CD8-positive, alpha-beta memory T cell (primary cell): ENCODE measurements at places on chromosomes 1 and 21.

DNA sequence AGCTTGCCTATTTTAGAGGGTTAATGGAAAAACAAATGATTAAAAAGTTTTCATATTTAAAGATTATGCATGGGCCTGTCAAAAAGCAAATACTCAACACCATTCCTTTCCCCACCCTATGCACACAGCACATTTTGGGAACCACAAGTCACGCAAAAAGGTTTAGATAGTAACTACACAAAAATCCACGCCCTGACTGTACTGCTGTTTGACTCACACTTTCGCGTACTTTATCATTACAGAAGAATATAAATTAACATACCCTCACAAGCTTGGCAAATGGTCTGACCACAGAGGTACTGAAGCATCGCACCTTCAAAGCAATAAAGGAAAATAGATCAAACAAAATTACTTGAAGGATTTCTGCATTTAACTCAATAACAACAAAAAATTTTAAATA lies 1.4 kb downstream of the ATP5PO start:
- no peak for DNase-seq

GRCh38 chr1:25958465-25958864 lies 39.4 kb downstream of the PAFAH2 start:
- no peak for DNase-seq

- no peak for DNase-seq
Observed at GRCh38 chr1:195965475-195965874, 642.8 kb downstream of the KCNT2 start.

GRCh38 chr1:151585622-151586021 lies 26.2 kb upstream of the SNX27 start:
- no peak for DNase-seq

GRCh38 chr1:17011092-17011438 lies 663 bp downstream of the ATP13A2 start:
- no peak for DNase-seq

DNA sequence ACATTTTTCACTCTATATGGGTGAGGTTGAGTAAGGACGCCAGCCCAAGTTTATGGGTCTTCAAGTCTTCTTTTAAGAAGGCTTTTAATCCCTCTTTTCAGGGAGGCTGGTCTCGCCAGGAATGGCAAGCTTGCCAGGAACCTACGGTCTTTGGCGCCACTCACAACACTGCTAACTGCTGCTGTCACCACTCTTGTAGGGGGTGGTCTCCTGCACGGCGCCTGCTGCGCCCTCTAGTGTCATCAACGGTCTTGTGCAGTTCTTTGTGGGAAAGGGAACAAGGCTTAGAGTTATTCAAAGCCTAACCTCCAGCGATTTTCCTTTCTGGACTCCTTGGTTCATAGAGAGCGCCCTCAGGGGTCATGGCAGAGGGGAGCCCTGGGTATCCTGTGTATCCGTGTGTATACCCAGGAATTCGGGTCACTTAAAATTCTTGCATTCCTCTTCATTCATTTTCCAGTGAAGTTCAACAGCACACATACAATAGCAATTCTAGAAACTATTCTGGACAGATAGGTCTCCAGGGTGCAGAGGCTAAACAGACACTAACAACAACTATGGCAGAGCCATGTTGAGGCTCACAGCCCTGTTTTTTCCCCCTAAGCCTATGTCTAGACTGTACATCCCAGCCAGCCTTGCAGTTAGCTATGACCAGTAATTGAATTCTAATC lies 392.8 kb upstream of the CAMK1G start:
- no peak for DNase-seq

DNA sequence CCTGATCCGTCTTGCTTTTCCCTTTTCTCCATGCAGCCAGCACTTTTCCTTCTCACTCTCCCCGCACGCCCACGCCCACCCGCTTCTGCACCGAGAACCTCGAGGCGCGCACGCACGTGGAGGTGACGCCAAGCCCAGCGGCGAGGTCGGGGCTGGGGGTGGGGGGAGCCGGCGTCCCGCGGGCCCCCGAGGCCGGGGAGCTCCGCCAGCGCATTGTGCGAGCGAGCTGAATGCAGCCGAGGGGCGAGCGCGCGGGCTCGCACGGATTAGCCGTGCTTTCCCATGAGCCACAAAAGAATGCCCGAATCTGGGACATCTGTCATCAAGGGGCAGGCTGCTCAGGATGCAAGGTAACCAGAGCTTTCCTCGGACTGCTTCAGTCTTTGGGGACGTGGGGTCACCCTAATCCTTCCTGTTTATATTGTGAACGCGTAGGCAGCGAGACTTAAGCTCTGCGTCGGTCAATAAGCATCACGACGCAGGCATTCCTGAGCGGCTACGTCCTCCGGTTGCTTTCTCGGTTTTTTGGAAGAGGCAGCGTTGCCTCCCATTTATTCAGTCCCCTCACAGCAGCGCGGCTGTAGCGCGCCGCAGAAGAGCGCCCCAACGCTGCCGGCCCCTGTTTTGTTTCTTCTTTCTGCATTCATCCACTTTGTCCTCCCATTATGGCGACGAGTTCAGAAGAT lies 67.3 kb upstream of the AKT3 start:
- DNase-seq = no peak

GRCh38 chr1:214997685-214998084 lies 84.9 kb upstream of the KCNK2 start:
- DNase-seq = no peak

DNA sequence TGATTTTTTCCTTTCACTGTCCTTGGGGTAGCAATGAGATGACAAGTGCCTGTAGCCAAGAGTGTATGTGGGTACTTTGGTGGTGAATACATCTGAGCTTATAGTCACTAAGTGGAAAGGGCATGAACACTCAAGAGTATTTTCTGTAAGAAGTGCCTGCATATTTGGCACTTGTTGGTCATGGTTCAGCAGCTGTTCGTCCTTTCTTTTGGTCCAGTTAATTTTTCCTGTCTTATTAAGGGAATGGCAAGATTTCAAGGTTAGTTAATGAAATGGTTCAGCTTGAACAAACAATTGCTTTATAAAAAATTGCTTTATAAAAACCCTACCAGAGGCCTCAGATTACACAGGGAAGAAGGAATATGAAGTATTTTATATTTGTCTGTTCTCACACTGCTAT lies 48.6 kb upstream of the GPR52 start:
- no peak for DNase-seq

- no peak for DNase-seq
Observed at GRCh38 chr1:153100245-153100644, 5.9 kb upstream of the SPRR2E start.

GRCh38 chr1:168637350-168637991 lies 61.1 kb downstream of the XCL1 start:
- DNase-seq = no peak

- no peak for DNase-seq
Observed at GRCh38 chr1:201826830-201827229, 2.1 kb upstream of the IPO9 start.

DNA sequence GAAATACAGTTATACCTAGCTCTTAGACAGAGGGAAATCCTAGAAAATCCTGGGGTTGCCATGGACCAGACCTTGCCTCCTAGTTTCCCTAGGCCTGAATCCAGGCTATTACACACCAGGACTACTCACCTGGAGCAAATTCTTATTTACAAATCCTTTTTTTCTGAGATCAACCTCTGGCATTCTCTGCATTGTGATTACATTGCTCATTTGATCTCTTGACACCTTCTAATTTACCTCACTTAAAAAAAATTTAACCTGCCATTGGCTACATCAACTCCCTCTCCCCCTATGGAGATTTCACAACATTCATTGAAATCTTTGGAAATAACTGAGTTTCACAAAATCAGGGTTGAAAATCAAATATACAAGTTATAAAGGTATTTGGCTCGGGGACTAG lies 2.9 kb upstream of the C1orf105 start:
- DNase-seq = no peak

DNA sequence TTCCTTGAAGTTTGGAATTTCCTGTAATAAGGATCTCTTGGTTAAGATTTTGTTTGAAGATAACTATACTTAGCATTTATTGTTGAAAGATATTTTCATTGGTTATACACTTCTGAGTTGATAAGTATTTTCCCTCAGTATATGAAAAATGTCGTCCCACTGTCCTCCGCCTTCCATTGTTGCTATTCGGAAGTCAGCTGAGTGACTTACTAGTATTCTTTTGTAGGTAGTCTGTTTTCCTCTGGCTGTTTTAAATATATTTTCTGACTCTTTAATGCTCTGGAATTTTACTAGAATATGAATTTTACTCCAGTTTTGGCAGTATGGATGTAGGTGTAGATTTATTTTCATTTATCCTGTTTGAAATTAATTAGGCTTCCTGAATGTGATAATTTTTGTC lies 498.7 kb upstream of the NFIA start:
- no peak for DNase-seq

GRCh38 chr1:32757213-32757895 lies 54.8 kb upstream of the SYNC start:
- no peak for DNase-seq

- DNase-seq = no peak
Observed at GRCh38 chr1:165629848-165630628, 996 bp upstream of the MGST3 start.

GRCh38 chr1:109733236-109733870 lies 7.5 kb downstream of the GSTM3 start:
- no peak for DNase-seq

GRCh38 chr1:86085741-86086409 lies 70.7 kb downstream of the COL24A1 start:
- no peak for DNase-seq

DNA sequence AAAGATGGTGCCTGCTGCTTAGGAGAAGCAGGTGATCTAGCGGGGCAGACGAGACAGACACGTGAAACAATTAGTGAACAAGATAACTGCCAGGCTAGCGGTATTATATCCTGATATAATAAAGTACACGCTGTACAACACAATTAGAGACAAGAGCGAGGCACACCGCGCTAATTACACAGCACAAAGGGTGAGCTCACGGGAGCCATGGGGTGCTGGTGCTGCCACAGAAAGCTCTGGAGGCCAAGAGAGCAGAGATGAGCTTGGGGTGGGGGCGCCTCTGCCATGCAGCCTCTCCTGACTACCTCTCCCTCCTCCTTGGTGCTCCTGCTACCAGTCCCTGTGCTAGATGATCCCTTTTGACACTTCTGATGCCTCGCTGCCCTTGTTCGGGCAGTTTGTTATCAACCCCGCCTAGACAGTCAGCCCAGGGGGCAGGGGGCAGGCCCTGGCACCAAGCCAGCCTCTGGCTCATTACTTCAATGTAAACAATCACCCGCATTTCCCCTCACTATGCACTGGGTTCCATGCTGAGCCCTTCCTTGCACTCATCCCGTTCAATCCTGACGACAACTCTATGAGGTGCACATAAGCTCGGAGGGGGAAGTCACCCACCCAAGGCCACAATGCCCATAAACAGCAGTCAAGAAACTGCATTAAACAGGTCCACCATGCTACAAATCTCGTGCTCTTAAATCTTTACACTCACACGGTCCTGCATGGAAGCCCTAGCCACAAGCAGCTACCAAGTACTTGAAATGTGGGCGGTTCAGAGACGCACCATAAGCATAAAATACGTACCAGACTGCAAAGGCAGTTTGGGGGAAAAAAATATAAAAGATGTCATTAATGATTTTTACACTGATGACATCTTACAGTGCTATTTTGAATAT lies 103.0 kb downstream of the SSBP3 start:
- DNase-seq = no peak

GRCh38 chr1:192807211-192808162 lies 1.4 kb upstream of the RGS2 start:
- no peak for DNase-seq

- no peak for DNase-seq
Observed at GRCh38 chr1:26158908-26159742, at the start of gene FAM110D. Gene FAM110D (plus strand): TSS chr1:26159079. CDS start chr1:26161292, 2,213 bp downstream.

DNA sequence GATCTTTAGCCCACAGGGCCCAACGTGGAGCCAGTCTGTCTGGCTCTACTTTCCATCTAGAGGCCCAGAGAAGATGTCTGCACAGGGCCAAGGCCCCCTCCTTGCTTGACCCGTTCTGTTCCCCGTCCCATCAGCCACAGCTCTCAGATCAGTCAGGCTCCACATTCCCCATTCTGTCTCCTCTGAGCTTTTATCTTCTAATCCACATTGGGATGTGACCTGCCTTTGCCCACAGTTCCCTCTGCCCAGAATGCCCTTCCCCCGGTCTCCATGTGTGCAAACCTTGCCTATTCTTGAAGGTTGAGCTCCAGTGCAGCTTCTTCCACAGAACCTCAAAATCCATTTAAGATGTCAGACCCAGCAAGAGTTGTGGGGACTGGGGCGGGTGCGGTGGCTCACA lies 53.3 kb upstream of the WASF2 start:
- no peak for DNase-seq

GRCh38 chr1:60875138-60875537 lies 207.2 kb upstream of the NFIA start:
- no peak for DNase-seq

DNA sequence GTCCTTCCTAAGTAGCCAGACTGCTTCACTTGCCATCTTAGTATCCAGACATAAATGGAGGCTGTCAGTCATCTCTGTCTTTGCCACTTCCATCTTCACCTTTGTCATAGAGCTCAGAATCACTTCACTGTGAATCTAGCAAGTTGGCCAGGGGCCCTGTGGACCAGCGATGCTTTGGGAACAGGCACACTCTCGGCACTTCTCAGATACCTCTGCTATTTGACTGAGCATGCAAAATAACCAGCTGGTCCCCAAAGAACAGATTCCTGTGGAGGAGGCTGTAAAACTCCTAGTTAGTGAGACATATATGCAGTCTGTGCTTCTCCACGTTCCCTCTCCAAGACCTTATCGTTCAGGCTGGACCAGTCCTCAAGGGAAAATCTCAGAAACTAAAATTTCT lies 76.8 kb upstream of the COA6 start:
- no peak for DNase-seq

DNA sequence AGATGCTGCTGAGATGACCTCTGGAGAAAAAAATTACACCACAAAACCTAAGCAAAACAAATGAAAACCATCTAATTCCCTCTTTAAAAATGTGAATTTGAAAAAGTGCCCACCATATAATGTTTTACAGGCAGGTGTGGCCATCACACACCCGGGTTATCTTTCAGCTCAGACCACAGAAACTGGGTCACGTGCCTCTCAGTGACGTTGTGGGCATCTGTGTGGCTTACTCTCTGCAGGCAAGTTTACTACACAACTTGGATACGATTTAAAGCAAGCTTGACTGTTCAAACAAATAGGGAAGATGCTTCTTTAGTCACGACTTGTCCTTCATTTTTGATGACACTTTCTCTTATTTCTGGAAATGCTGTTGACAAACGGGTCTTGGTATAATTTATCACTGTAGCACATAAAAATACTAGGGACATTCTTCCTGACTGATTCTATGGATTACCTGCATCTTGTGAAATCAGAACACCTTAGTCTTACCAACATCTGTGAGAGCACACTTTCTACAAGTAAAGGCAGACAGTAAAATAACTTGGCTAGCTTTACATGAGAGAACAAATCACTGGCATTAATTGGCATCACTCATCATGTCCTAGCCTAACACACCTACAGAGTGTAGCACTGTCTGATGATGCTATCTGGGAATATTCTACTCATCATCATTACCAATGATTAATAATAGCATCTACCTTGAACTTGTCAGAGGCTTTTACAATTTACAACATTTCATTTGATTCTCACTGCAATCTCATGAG lies 89.3 kb upstream of the EDEM3 start:
- no peak for DNase-seq
